ENCODE measurements at places on chromosomes 2 and 18.

GRCh38 chr18:48194591-48195181 is 214.5 kb downstream of the ZBTB7C start:
- no peak for DNase-seq

GRCh38 chr2:45265336-45265735 is 256.1 kb upstream of the SIX2 start:
- no peak for DNase-seq

- no peak for DNase-seq
Measured at GRCh38 chr2:46384457-46384815, 87.2 kb downstream of the EPAS1 start.

- no peak for DNase-seq
Measured at GRCh38 chr2:96167407-96168013, 22.3 kb upstream of the DUSP2 start.

DNA sequence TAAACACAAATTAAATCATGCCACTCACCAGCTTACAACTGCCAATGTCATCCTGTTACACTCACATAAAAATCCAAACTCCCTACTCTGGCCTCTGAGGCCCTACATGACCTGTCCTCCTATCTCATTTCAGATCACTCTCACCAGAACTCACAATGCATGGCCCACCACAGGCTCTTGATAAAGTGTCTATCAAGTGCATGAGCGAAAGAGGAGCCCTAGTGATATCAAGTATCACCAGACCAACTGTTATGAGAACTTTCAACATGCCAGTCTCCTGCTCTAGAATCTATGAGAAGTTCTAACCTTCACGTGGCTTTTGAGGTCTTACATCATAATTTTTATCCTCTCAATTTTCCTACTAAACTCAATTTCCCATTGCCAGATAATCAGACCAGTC is 76.4 kb upstream of the CD226 start:
- DNase-seq, result no peak

- no peak for DNase-seq
Measured at GRCh38 chr2:70639841-70640436, 86.3 kb upstream of the TGFA start.

DNA sequence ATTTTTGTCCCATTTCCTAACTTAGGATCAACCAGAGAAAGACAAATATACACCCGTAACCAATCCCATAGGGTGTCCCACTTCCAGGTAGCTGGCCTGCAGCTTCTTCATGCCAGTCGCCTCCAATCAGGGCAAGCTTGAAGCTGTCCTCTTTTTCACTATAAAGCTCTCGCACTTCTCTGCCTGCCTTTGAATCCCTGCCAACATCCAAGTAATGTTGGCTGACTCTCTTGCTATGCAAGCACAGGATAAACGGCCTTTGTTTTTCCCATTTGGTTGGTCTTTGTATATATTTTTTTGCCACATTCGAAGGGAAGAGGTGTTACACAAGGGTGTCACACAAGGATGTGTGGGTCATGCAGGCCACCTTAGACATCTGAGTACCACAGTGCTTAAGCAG is 388.8 kb downstream of the CBLN2 start:
- DNase-seq, result no peak

DNA sequence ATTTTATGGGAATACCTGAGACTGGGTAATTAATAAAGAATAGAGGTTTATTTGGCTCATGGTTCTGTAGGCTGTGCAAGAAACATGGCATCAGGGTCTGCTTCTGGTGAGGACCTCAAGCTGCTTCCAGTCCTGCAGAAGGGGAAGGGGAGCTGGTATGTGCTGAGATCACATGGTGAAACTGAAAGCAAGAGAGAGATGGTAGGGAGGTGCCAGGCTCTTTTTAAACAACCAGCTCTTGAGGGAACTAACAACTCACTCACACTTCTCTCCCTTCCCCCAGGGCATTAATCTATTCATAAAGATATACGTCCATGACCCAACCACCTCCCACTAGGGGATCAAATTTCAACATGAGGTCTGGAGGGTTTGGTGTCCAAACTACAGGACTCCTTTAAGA is 40.1 kb downstream of the AGPS start:
- DNase-seq, result no peak

DNA sequence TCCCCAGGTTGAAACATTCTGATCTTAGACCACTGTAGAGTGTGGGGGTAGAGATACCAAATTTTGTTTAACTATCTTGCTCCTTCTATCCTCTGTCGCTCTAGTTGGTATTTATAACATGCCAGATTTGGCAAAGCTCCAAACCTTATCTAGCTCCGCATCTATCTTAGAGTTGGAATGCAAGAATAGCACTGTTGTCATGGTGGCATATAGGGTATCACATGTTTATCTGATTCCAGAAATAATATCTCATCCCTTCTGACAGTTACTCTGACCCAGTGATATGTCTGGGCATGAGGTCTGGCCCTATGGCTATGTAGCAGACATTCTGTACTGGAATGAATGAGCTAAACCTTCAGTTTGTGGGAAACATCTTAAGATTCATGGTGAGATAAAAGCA is 51.7 kb downstream of the CABYR start:
- DNase-seq, result no peak

DNA sequence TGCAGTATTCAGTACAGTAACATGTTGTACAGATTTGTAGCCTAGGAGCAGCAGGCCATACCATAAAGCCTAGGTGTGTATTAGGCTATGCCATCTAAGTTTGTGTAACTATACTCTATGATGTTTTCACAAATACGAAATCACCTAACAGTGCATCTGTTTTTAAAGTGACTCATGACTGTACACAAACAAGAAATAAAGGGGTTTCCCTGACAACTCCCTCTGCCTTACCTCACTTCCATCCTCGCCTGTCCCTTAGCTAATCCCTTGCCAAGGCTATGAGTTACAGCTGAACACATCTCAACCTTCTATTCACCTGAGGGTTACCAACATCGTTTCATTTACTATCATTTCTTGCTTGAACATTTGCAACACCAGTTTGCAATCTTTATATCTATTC is 78.6 kb upstream of the RPRM start:
- DNase-seq, result no peak

- no peak for DNase-seq
Measured at GRCh38 chr2:55518841-55519165, 715 bp upstream of the CFAP36 start.
